B cell (primary cell): ENCODE measurements at places on chromosomes 6 and 20.

GRCh38 chr20:9149087-9149486 is 80.2 kb downstream of the PLCB4 start:
- DNase-seq, result no peak

DNA sequence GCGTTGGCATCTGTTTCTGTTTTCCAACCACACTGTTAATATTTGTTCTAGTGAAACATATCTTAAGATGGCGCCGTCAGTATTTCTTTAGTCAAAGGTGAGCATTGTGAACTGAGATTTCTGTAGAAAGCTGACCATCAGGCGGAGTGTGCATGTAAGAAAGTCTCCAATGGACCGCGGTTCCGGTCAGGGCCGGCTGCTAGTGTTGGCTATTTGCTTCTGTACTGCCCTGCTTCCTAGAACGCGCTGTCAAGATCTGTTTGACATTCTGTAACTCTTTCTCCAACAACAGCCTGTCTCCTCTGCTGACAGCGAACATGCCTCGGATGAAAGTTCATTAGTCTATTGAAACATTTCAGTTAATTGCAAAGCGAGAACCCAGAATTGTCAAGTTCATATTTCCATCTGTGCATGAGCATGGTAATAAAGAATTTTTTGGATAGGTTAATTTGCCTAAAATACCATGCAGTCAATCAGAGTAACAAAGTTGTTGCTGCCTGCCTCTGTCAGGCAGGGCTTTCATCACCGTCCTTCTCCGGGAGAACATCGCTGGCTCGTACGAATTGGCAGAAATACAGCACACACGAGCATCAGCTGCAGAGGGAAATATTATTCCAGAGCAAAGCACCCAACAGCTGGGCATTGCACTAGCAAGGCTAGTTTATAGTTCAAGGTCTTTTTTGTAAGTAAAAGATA is 369.1 kb downstream of the CDH4 start:
- DNase-seq, result no peak

DNA sequence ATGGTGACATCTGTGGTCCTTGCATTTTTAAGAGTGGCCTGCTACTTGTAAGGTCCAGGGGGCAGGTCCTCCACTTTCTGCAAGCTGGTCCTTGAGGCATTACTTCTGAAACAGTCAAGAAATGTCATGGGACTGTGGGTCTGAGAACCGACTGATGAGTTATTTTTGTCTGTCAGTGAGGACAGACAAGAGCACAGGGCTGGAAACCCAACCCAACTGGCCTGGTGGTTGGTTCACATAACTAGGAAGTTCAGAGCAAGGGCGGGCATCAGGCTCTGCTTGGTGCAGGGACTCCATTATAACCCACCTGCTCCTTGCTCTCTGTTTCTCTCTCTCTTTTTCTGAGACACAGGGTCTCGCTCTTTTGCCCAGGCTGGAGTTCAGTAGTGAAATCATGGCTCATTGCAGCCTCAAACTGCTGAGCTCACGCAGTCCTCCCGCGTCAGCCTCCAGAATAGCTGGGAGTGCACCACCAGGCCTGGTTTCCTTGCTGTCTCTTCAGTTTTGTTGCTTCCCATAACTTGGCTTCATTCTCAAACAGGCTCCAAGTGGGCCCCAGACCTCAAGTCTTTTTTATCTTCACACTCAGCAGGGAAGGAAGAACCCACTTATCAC is 9.2 kb downstream of the CST3 start:
- DNase-seq, result no peak

DNA sequence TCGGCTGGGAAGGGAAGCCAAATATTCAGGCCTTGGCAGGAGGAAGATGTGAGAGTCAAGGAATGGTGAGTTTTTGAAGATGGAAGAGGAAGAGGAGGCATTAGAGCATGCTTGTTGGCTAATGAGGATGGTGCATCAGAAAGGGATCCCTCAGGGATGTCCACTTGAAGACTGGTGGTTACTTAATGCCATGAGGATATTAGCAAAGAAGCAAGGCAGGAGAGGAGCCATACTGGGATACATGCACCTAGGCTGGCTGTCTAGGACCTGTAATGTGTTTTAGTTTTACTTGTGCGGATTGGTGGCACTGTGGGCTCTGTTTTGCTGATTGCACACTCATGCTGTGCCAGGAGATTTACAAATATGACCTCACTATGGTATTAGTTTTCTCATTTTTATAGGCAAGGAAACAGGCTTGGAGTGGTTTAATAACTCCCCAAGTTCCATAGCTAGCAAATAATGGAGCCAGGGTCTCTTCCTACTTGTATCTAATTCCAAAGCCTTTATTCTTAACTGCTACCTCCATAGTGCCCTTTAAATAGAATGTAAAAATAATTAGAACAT is 37.8 kb downstream of the NCOA7 start:
- DNase-seq, result no peak

DNA sequence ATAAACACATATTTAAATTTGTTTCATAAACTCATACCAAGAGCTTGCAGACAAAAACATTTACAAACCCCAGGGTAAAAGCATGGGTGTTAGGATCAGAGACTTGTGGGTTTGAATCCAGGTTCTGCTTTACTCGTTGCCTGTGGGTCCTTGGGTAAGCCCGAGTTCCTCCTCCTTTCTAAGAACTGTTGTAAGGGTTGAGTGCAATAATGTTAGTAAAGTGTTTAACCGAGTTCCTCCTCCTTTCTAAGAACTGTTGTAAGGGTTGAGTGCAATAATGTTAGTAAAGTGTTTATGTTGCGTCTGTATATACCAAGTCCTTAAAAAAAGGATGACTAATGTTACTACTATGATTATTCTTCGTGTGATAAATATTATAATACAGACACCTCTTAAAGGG is 18.7 kb downstream of the CCDC170 start:
- no peak for DNase-seq

- no peak for DNase-seq
Measured at GRCh38 chr6:2529211-2529719, 221.5 kb downstream of the MYLK4 start.

DNA sequence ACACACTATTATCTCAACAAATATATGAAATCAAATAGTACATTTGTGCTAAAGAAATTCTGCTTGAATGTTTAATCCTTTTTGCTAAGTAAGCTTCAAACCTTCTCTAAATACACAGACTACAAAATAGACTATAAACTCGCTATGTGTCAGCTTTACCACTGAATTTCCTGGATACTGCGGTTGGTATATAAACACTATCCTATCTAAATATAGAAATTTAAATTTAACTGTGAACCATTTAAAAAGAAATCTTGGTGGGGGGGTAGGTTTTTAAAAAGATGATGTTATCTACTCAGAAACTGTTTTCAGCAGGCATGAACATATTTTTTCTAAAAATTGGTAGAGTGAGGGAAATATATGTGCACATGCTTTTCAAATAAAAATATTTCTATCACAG is 306.5 kb upstream of the RUNX2 start:
- DNase-seq, result no peak
